Uterus (tissue), 4 donors: ENCODE measurements at places on chromosomes 3 and 15. TPM values are rescaled to one million over a fixed set of nuclear protein-coding genes. Genes with fewer than 3 reads are reported as not detected.

DNA sequence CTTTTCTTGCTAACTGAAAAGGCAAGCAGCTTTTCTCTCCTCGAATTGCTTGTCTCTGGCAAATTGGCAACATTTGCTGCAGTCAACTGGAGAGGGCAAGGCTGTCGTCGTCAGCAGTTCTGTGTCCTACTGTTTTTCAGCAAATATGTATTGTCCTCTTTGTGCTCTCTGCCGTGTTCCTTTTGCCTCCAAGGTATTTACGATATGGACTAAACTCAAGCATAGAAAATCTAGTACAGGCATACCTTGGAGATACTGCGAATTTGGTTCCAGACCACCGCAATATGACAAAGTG is 558 bp upstream of the SLC30A4 start:
- peaks cover 4% of the 10 kb centered on the region for H3K4me1 ChIP-seq
- no peaks in the 10 kb centered on the region for H3K27me3 ChIP-seq
- no peaks in the 10 kb centered on the region for H3K36me3 ChIP-seq
- peak overlapping the region; percentile 94 for H3K27ac ChIP-seq
- H3K4me3 ChIP-seq: peak overlapping the region; percentile 60

GRCh38 chr3:128260275-128260674 is 107.0 kb downstream of the EEFSEC start:
- H3K4me1 ChIP-seq: peaks cover 5% of the 10 kb centered on the region
- H3K27me3 ChIP-seq: no peaks in the 10 kb centered on the region
- no peak overlapping the region for H3K27ac ChIP-seq
- no peak for DNase-seq

GRCh38 chr3:161748049-161748448 is 251.4 kb downstream of the OTOL1 start:
- DNase-seq: no peak
- no peaks in the 10 kb centered on the region for H3K4me1 ChIP-seq
- H3K27ac ChIP-seq: no peak overlapping the region
- no peaks in the 10 kb centered on the region for H3K36me3 ChIP-seq
- no peaks in the 10 kb centered on the region for H3K27me3 ChIP-seq
- no peak overlapping the region for H3K4me3 ChIP-seq

DNA sequence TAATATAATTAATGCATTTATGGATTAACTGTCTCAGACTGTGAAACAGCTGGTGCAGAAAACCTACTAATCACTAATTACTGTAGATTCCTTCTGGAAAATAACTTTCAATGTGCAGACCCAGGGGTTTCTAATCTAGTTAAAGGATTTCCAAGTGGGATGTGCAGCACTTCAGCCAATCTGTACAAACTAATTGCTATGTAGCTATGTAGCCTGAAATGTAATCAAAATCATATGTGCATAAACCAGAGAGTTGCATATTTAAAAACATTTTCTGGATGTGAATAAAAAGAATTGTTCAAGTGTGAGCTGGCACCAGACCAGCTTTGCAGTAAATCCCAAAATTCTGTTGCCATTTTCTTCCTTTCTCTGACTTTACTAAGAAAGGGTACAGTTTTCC is 127.5 kb upstream of the CD96 start:
- DNase-seq: no peak
- H3K27ac ChIP-seq: no peak overlapping the region
- no peaks in the 10 kb centered on the region for H3K4me1 ChIP-seq

GRCh38 chr3:169227911-169228310 is 435.6 kb downstream of the MECOM start:
- H3K4me3 ChIP-seq: no peak overlapping the region
- H3K4me1 ChIP-seq: no peaks in the 10 kb centered on the region
- DNase-seq: no peak

GRCh38 chr15:100602823-100603393 is 519 bp downstream of the ASB7 start:
- peak overlapping the region; percentile 98 for H3K4me3 ChIP-seq
- H3K36me3 ChIP-seq: no peaks in the 10 kb centered on the region
- peak overlapping the region; percentile 85 for H3K27ac ChIP-seq
- H3K27me3 ChIP-seq: no peaks in the 10 kb centered on the region
- no peak for DNase-seq
- peaks cover 17% of the 10 kb centered on the region for H3K4me1 ChIP-seq

DNA sequence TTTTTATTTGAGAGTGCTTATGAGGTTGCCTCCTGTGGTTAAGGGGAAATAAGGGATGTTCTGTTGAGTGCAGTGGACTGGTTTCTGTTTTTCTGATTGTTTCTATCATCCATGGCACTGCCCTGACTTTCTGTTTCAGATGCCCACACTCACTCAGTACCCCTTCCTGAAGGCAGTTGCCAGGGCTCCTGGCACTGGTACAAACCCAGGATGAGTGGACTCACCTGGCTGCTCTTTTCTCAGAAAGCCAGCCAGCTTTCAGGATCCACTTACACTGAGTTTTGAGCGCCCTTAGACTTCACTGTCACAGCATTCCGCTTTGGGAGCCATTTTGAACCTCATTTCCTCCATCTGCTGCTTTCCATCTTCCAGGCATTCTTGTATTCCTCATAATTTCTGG is 55.9 kb upstream of the ADAMTSL3 start:
- H3K27ac ChIP-seq: no peak overlapping the region
- no peak overlapping the region for H3K4me3 ChIP-seq
- no peaks in the 10 kb centered on the region for H3K36me3 ChIP-seq

- no peak for DNase-seq
- H3K4me1 ChIP-seq: no peaks in the 10 kb centered on the region
Measured at GRCh38 chr3:13235079-13235478, 161.8 kb upstream of the IQSEC1 start.

DNA sequence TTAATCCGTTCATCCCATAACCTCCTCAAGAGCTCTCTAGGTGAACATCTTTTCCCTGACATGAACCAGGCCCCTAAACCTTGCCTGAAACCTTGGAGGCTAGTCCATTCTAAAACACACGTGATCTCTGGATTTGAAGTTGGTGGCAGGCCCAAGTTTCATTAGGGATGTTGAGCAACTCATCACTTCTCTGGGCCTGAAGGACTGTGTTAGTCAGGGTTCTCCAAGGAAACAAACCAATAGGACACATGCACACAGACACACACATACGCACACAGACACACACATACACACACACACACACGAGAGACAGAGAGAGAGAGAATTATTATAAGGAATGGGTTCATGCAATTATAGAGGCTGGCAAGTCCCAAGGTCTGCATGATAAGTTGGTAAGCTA is 31.9 kb downstream of the ACAN start:
- no peak overlapping the region for H3K4me3 ChIP-seq
- H3K4me1 ChIP-seq: no peaks in the 10 kb centered on the region
- H3K36me3 ChIP-seq: no peaks in the 10 kb centered on the region
- H3K27me3 ChIP-seq: no peaks in the 10 kb centered on the region

- no peak for DNase-seq
- no peaks in the 10 kb centered on the region for H3K36me3 ChIP-seq
- H3K27ac ChIP-seq: no peak overlapping the region
- H3K4me1 ChIP-seq: no peaks in the 10 kb centered on the region
Measured at GRCh38 chr3:151213151-151213550, 10.1 kb upstream of the GPR171 start.

- H3K36me3 ChIP-seq: no peaks in the 10 kb centered on the region
- no peak overlapping the region for H3K4me3 ChIP-seq
- no peak overlapping the region for H3K27ac ChIP-seq
Measured at GRCh38 chr3:116552246-116552645, 107.0 kb upstream of the LSAMP start.

- H3K27me3 ChIP-seq: no peaks in the 10 kb centered on the region
- no peak overlapping the region for H3K4me3 ChIP-seq
- H3K4me1 ChIP-seq: no peaks in the 10 kb centered on the region
- DNase-seq: no peak
Measured at GRCh38 chr3:178184833-178185232, 351.4 kb upstream of the KCNMB2 start.

GRCh38 chr3:165817160-165817709 is 20.0 kb downstream of the BCHE start:
- H3K27me3 ChIP-seq: no peaks in the 10 kb centered on the region
- no peaks in the 10 kb centered on the region for H3K36me3 ChIP-seq
- no peak overlapping the region for H3K4me3 ChIP-seq
- no peaks in the 10 kb centered on the region for H3K4me1 ChIP-seq
- DNase-seq: no peak
- H3K27ac ChIP-seq: no peak overlapping the region

- H3K36me3 ChIP-seq: no peaks in the 10 kb centered on the region
- no peaks in the 10 kb centered on the region for H3K27me3 ChIP-seq
- H3K4me1 ChIP-seq: peaks cover 7% of the 10 kb centered on the region
Measured at GRCh38 chr3:12440927-12441714, 43.2 kb upstream of the TSEN2 start.

DNA sequence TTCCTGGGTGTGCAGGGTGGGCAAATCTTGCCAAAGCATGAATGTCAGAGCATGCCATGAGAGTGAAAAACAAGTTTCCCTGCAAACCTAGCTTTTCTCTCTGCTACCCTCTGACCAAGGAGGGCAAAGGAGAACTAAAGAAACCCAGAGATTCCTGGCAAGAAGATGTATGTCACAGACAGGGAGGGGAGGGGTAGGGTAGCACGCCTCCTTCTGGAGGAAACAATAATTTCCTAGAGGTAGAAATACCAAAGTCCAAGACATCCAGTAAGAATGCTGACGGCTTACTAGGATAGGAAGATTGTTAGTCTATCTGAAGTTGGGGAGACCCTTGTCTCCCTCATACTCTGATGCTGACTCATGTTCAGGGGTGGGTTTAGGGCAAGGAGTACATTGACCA is 203.9 kb downstream of the NR1D2 start:
- H3K27me3 ChIP-seq: no peaks in the 10 kb centered on the region
- no peaks in the 10 kb centered on the region for H3K36me3 ChIP-seq
- H3K27ac ChIP-seq: no peak overlapping the region
- no peak overlapping the region for H3K4me3 ChIP-seq
- no peak for DNase-seq

DNA sequence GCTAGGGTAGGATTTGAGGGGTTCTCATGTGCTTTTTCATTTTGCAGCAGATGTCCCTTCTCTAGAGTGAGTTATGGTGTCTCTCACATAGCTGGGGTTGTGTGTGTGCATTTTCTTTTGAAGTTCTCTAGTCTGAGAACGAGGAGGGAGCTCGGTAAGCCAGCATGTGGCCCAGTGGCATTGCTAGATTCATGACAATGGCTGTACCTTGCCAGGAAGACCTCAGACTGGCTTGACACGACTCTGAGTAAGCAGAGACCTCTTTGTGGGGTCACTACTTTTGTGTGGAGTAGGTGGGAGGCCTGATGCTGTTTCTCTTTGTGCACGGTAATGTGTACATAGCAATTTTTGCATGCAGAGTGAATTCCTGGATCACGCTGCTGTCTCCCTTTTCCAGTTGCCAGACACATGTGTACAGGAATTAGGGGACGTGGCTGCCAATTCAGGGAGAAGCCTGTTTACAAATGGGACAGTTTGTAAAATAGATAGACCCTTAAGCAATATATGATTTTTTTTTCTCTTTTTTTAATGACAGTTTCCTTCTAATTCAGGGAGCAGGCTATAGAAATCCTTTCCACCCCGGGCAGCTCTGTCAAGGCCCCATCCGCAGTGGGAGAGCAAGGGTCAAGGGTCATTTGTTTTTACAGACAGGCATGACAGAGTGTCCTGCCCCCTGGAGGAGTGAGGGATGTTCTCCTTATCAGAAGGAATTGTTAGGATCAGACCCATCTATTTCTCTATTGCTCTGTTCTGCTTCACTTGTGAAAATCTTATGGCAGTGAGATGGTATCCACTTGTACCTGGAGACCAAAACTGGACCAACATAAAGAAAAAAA is 4.6 kb downstream of the CACNA1D start:
- no peak overlapping the region for H3K27ac ChIP-seq
- DNase-seq: no peak
- H3K4me1 ChIP-seq: no peaks in the 10 kb centered on the region
- H3K27me3 ChIP-seq: no peaks in the 10 kb centered on the region
- no peaks in the 10 kb centered on the region for H3K36me3 ChIP-seq

GAP43 gene
- 7.0 TPM for total RNA-seq

HIGD2B gene
- not detected for total RNA-seq

MUC13 gene
- total RNA-seq: not detected

RFC4 gene
- 43.8 TPM for total RNA-seq

ZFYVE19 gene
- total RNA-seq: 37.5 TPM
